ENCODE measurements at places on chromosomes 6 and 20.

DNA sequence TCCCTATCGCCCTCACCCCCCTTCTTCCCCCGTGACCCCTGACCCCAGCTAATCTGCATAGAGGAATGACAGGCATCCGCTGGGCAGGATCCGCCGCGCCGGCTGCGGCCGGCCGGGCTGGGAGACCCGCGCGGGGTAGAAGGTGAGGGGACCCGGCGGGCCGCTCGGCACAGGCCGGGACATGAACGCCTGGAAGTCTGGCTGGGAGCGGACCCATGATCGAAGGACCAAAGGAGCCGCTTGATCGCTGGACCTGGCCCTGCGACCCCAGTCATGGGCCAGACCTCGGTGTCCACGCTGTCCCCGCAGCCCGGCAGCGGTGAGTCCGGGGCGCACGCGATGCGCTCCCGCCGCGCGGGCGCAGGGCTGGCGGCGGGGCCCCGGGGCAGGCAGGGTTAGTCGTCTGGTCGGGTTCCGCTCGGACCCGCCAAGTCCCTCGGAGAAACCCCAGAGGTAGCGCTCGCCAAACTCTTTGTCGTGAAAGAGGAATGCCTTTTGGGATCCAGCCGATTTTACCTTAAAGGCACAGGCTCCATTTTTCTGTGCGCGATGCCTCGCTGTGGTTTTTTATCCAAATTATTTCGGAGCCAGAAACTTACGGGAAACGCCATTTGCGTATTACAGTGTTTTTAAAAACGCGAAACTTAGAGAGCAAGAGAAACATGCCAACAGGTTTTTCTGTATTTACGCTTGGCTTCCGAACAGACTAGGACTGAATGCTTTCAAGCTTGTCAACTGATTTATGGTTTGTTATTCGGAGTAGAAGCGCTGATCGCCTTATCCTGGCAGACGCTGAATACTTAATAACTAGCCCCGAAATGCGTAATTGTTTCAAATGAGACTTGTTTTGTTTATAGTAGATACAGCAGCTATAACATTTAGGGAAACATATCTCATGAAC lies at the start of gene PHACTR2:
PHACTR2 (plus strand) TSS at position 75 of the 901 bp plus-strand sequence; CDS start at position 274, 199 bp downstream.
- DNase-seq = peak; percentile 32

DNA sequence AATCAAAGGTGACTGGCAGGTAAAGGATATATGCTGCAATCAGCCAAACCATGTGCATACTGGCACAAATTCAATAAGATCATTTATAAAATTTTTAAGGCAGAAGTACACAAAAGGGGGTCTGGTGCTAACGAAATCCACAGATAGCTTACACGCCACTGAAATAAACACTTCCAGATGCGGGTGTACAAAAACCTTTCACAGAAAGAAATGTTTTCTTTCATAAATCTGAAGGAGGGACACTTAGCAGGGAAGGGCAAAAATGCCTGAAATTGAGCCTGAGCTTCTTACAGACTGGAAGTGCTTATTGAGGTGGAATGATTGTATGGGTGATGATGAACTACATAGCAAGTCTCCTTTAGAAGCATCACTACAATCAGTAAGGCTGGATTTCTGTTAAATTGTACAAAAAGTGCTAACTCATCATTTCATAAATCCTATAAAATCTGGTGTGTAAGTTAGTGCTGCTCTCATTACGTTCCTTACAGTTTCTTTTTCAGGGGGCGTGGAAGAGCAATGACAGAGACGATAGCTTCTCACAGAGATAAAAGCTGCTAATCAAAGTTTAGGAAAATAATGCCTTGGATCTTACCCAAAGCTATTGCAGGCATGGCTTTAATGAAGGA lies 409.3 kb upstream of the RUNX2 start:
- DNase-seq = no peak

DNA sequence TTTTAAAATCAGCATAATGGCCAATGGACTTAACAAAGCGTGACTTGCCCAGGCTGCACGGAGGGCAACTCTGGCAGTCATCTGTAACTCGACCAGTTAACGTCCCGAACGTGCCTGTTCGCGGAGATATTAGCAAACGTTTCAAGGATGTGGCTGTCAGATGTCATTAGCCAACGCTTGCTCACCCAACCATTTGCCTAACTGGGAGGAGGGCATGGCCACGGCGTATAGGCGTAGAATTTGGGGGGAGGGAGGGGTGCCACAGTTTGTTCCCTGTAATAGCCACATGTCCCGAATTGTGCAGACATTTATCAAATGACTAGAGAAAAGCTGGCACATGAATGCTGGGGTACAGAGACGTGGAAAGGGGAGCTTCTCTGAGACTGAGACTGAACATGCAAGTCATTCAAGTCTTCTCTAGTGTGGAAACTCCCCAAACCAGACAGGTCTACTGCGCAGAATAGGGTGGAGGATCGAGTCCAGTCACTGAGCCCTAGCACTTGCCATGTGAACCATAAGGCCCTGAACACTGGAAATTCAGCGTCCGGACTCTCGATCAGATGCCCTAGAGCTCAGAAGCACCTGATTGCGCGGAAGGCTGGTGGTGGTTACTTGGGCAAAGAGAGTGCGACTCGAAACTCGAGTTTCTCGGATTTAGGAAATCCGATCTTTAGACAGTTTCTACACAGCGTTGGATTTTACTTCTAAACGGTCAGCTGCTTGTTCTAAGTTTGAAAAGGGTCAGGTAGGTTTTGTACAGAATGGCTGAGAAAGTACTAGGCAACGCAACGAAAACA lies 32.6 kb downstream of the TFAP2B start:
- no peak for DNase-seq

DNA sequence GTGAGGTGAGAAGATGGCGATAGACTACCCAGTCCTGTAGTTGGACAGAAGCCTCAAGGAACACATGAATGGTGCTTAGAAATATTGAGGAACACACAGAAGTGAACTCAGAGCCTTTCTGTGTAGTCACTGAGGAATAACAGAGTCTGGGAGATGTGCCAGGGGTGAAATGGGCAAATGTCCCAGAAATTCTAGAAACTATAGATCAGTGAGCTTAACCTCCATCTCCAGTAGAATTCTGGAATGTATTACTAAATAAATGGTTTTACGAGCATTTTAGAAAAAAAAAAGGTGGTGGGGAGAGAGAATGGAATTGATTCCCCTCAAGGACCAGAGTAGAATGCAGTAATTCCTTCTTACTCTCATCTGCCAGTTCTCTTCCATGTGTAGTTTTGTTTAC lies 380.0 kb downstream of the LMBRD1 start:
- no peak for DNase-seq

GRCh38 chr20:64242003-64242796 lies 13.3 kb upstream of the PCMTD2 start:
- DNase-seq = no peak

- no peak for DNase-seq
Observed at GRCh38 chr6:155001482-155001881, 6.4 kb downstream of the TIAM2 start.

GRCh38 chr6:12815884-12816600 lies 99.5 kb downstream of the PHACTR1 start:
- no peak for DNase-seq

GRCh38 chr6:36478051-36478526 lies 35.3 kb downstream of the KCTD20 start:
- no peak for DNase-seq

GRCh38 chr20:56422076-56422823 lies 10.2 kb downstream of the CASS4 start:
- no peak for DNase-seq

DNA sequence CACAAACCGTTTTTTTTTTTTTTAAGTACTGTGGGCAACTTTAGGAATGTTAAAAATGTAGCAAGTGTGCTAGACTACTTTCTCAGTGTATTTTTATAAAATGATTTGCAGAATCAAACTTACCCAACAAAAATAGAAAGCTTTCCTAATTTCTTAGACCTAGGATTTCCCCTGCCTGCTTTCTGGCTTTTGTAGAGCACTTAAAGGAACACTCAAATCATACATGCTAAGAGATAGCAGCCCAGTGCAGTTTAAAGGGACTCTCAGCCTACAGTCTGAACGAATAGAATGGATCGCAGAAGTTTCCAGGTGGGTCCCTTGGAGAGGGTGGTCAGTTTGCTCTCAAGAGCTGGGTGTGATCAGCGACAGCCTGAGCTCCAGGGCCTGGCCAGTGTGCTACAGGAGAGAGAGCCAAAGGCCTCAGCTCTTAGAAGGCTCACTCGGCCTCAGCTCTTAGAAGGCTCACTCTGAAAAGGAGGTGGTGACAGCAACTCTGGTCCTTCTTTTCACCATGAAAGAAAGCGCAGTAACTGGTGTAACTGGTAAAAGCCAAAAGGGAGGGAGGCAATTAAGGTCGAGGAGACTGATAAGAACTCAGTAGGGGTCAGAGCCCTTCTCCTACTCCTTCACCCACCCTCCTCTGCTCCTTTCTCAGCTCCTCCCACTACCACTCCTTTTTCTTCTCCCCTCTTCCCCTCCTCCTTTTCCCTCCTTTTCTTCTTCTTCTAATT lies 142.4 kb downstream of the ZFP64 start:
- no peak for DNase-seq

DNA sequence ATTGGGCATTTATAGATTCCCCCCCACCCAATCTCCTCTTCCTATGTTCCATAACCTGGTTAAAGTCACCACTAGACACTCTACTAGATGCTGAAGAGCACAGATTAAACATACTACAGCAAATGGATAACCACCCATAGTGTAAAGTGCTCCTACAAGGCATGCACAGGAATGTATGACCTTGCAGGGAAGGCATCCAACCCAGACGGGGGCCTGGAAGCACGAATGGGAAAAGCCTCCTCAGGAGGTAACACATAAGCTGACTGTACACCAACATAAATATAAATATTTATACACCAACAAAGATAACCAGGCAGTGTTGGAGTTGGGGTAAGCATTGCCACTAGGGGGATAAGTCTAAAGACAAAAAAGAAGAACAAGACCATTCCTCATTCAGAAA lies 691.7 kb downstream of the GRIK2 start:
- DNase-seq = no peak

All from bone marrow (tissue), 2 donors.